ENCODE measurements at places on chromosomes 7 and 10.

DNA sequence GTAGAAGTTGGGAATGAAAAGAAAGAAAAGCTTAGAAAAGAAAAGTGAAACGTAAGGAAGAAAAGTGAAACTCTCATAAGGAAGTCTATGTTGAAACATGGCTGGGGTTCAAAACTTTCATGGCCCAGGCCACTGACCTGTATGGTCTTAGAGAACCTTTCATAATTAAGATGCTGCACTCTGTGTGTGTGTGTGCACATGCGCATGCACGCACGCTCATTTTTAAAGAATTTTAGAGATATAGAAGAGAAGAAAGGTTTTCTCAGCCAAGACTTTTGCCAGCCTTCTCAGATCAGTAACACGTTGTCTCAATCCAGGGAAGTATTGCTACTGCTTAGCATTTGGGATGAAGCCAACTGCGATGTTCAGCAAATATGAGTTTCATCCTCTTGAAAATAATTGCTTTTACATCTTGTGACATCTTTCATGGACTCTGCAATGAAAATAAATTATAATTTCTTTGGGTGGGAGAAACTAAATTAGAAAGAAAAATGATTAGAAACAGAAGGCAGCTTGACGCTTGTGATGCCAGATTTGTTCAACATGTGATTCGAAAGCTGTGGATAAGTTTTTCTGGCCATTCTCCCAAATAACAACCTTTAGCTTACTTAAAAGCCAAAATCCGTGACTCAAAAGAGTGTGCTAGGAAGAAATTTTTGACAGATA, 16.2 kb upstream of the SLC26A4 start:
- DNase-seq: no peak

DNA sequence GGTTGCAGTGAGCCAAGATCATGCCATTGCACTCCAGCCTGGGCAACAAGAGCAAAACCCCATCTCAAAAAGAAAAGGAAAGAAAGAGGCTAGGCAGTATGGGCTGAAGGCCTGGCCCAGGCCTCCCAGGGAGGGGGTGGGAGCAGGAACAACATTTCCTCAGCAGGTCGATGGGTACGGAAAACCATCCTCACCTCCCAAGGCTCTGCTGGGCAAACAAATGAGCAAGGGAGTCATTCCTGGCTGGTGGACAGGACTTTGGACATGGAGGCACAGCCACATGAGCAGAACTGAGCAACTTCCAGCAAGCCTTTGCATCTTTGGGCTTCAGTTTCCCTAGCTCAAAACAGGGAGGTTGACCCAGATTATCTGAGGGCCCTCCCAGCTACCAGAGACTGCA, 13.0 kb downstream of the OGDHL start:
- DNase-seq: no peak

DNA sequence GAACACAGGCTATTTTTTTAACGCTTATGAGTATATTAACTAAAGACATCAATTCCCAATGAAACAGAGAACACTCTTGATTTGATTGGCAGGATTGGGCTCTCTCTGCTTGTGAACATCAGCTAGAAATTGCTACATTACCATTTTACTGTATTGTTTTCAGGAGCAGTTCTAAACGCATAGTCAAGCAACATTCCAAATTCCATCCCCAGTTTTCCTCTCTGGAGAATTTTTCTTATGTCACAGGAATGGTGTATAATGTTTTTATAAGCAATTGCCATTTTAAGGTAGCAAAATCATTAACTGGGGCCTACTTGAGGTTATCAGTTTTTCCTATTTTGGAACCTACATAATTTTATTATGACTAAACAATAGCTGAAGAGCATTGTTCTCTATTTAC, 276.9 kb upstream of the LRRN3 start:
- no peak for DNase-seq

DNA sequence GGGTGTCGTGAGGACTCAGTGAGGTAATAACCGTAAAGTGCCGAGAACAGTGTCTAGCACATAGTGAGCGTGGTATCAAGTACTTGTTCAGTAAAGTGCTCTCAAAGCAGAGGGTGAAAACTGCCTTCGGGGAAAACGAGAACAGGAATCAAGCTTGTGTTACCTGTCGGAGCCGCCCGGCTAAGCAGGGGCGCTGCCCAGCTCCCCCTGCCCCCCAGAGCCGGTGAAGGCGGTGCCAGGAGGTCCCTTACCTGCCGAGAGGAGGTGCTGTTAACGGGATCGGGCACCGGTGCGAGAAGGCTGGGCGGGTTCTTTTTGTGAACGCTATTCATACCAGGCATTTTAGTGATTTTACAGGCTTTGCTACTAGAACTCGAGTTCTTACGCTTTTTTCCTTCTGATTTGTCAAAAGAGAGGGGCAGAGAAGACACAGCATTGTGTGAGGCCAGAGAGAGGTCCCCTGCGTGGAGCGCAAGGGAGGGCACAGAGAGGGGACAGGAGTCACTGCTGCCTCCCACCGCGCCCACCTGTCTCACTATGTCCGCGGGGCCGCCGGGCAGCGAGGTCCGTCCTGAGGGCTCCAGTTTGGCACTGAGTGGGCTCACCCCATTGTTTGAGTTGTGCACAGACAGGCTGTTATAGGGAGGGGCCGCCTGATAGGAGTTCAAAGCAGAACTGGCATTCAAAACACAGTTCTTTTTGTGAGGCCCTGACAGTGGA, 32.5 kb upstream of the EFCAB10 start:
- no peak for DNase-seq

GRCh38 chr7:79453558-79454360, at the start of gene MAGI2:
Gene MAGI2, minus strand, starts transcription at chr7:79453667. Its CDS starts 347 bp downstream, at chr7:79453320.
- no peak for DNase-seq

DNA sequence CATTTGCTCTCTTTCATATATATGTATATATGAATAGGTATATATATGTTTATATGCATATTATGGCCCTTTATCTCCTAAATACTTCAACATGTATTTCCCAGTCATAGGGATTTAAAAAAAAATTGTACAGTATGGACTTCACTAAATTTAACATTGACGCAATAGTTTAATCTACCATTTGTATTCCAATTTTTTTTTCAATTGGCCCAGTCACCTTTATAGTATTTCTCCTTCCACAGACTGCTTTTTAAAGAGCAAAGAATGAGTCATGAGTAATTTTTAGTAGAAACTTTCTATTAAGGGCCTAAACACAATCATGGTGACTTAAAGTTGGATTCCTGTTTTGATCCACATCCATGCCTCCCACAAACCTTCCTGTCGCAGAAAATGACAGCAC, 20.5 kb downstream of the CCSER2 start:
- no peak for DNase-seq

DNA sequence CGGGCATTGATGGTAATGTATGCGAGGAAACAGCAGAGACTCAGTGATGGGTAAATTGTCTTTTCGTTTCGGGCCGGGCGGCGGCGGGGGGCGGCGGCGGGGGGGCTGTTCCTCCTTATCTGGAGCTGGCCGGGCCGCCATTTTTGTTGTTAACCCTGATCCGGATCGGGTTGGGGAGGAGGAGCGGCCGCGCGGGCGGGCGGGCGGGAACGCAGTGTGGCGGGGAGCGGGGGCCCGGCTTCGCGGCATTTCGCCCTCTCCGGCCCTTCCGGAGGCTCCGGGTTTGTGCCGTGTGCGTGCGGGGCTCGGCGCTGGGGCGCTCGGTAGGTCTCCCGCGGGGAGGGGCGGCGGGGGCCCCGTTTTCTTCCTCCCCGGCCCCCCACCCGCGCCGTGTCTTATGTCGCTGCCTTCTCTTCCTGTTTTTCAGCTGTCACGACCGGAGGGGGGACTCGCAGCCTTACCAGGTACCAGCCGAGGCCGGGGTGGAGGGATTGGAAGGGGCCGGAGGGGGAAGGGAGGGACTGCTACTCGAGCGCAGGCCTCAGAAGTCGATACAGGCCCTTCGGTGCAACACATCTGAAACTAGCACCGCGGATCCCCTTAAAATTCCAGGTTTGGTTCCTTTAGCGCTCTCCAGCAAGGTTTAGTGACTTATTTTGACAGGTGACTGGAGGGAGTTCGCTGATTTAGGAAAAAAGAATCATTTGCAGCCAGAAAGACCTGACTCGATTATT, 820 bp downstream of the WAC start:
- DNase-seq: peak; percentile 50

DNA sequence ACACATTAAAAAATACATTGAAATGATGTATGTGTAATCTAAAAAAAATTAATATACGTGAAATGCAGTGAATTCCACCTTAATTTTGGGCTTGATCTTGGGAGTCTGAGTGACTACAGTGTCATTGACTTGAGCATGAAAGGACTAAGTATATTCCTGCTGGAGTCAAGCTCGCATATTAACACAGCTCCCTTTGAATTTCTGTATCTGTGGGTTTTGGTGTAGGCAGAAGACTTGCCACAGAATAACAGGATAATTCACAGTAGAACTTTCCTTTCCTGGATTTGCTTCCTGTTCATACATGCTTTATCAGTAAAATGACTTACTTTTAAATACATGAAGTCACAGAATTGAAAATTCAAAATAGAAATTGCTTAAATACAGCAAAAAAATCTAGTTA, 55.3 kb downstream of the PPP1R9A start:
- no peak for DNase-seq

DNA sequence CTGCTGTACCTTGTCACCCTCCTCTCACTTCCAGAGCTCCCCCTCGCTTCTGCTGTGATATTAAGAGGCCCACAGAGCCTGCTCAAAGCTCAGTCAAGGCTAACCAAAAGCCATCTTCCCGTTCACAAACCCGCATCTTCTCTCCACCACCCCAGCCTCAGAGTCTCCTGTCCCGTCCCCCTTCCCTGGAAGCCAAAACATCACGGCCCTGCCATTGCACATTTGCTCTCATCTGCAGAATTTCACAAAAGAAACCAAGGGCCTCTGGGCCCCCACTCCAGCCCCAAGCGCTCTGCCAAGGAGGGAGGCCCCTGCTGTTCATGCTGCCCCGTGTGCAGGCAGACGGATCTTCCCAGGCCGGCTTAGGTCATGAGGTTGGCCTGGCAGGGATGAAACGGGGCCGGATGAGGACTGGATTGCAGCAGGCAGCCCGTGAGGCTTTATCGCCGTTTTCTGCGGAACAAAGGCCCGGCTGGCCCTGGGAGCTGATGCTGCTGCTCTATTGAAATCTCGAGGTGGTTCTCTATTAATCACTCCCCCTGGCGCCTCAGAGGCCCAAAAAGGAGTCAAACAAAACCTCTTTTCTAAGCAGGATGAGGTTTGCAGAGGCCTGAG, 31.6 kb upstream of the FOXK1 start:
- DNase-seq: no peak

DNA sequence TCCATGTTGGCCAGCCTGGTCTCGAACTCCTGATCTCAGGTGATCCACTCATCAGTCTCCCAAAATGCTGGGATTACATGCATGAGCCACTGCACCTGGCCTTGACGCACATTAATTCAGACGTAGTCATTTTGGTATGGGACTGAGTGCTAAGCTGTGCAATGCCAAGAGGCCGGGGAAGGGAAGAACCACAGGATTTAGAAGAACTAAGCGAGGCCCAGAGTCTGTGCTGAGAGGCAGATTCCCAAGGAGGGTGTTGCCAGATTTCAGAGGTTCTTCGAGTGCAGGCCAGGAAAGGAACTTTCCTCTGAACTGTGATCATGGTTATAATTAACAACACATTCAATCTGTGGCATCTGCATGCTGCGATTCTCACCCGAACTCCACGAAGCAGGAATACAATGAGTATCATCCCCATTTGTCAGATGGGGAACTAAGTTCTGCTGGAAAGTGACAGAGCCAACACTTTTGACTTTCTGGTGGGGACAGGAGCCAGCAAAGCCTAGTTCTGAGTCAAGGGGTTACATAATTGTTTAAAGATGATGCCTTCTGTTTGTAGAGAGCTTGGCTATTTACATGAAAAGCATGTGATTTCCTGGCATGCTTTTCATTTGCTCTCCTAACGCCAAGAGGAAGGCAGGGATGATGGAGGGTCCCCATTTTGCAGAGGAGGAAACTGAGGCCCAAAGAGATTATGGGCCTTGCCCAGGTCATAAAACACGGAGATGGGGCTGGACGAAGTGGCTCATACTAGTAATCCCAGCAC, 6.2 kb upstream of the ZAN start:
- no peak for DNase-seq

- peak; percentile 7 for DNase-seq
These were observed 945 bp upstream of the RHEB start for GRCh38 chr7:151520419-151521261.

GRCh38 chr7:80444811-80445210, 67.1 kb downstream of the GNAT3 start:
- no peak for DNase-seq

GRCh38 chr7:95686109-95686508, 86.2 kb upstream of the DYNC1I1 start:
- DNase-seq: no peak

DNA sequence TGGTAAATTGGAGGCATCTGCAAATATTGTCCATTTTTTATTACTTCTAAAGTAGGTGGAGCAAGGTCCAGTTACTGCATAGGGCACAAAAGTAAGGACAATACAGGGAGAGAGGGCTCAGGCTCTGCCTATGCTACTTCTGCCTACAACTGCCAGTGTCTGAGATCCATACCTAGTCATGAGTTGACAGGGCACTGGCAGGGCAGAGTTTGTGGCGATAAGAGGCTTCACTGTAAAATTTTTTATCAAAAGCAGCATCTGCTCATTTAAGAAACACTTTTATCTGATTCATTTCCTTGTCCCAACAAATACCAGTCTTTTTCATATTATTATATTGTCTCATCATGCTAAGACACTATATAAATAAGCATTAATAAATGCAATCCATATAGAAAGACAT, 178.0 kb downstream of the LRRN3 start:
- DNase-seq: no peak

DNA sequence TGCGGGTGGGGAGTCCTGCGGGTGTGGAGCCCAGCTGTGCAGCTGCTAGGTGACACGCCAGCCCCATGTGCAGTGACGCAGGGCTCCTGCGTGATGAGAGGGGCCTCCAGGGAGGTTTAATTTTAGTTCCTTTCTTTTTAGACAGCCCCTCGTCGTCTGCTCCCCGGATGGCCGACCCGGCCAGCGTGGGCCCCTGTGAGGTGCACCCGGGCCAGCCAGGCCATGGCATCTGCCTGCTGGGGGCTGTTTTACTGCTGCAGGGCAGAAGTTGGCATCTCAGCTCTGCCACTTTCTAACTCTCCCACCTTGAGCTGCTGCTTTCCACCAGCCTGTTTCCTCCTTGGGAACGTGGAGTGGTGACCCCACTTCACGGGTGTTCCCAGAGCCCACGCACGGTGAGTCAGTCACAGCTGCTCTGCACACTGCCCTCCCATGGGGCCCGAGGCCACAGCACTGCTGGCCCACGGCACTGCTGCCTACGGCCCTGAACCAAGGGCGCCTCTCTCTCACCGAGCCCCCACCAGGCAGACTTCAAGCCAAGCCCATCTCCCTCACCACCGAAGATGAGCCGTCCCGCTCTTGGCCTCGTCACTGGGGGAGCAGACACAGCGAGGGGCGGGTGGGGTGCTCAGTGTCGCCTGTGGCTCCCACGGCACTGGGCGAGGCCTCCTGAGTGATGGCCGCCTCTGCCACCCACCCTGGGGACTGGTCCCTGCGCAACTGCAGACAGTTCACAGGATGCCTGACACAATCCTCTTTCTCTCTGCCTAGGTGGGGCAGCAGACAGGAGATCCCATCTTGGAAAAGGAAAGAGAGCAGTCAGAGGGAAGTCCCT, 21.3 kb downstream of the CYP2W1 start:
- no peak for DNase-seq

DNA sequence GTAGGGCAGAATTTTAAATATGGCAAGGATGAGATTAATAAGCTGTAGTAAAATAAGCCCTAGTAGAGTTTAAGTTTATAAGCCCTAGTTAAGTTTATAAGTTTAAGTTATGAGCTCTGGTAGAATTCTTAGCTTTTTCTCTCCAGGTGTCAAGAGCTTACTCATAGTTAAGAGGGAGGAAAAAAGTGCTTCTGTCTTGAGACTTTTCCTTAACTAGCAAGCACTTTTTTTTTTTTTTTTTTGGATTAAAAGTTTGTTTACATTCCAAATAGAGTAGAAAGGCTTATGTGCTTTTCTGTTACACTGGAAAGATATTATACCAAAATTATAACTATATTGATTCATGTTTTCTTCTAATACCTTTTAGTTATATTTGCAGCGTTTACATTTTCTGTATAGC, 25.5 kb upstream of the MPP7 start:
- no peak for DNase-seq
